ENCODE measurements at places on chromosomes 4 and X. TPM values are rescaled to one million over a fixed set of nuclear protein-coding genes. Genes with fewer than 3 reads are reported as not detected.

The MAGEB4 gene
- not detected for total RNA-seq

The CD99L2 gene
- 9.6 TPM for total RNA-seq

The PSMD10 gene
- 31.7 TPM for total RNA-seq

The STOX2 gene
- under 0.01 TPM for total RNA-seq

The PRRG1 gene
- total RNA-seq: not detected

The TIMM17B gene
- total RNA-seq: 18.3 TPM

The SSX3 gene
- not detected for total RNA-seq

The FAM47E gene
- total RNA-seq: 0.21 TPM

The SH3TC1 gene
- 56.6 TPM for total RNA-seq

The FRG1 gene
- total RNA-seq: 45.0 TPM

The FGFBP2 gene
- 84.5 TPM for total RNA-seq

The SSX2 gene
- total RNA-seq: not detected

The ATP2B3 gene
- total RNA-seq: not detected

The CTAG1B gene
- not detected for total RNA-seq

The YTHDC1 gene
- total RNA-seq: 283 TPM

The DACH2 gene
- under 0.01 TPM for total RNA-seq

The OPHN1 gene
- 2.0 TPM for total RNA-seq

The SSX4 gene
- total RNA-seq: not detected

The S100G gene
- not detected for total RNA-seq

The IQSEC2 gene
- total RNA-seq: 4.4 TPM

The L1CAM gene
- 0.52 TPM for total RNA-seq

The SYN1 gene
- 0.21 TPM for total RNA-seq

The ZNF185 gene
- total RNA-seq: 24.9 TPM

Measured in mononuclear cell (primary cell).